SW 1271 (cell line): ENCODE measurements at places on chromosomes 6 and 20.

DNA sequence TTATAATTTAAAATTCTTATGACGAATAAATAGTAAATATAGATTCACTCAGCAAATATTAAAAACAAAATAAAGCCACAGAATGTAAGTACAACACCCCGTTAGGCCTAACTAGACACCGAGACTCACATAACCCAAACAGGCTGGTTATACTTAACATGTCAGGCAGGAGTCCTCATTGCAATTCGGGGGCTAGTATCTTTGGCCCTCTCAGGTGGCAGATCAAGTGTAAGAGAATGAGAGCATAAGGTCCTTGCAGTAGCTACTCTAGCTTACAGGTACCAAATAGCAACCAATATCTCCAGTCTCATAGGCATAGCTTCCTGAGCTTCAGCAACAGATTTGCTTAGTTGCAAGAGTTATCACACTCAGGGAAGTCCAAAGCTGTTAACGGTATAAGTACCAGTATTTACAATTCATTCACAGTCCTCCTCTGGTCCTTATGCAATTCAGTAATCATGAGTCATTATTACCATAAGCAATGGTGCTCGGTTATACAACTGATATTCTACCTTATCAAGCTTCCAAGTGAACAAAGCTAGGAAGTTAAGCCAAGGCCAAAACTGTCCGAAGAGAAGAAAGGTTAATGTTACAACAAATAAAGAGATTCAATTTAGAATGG, 20.1 kb downstream of the REV3L start:
- DNase-seq: peak; percentile 63

DNA sequence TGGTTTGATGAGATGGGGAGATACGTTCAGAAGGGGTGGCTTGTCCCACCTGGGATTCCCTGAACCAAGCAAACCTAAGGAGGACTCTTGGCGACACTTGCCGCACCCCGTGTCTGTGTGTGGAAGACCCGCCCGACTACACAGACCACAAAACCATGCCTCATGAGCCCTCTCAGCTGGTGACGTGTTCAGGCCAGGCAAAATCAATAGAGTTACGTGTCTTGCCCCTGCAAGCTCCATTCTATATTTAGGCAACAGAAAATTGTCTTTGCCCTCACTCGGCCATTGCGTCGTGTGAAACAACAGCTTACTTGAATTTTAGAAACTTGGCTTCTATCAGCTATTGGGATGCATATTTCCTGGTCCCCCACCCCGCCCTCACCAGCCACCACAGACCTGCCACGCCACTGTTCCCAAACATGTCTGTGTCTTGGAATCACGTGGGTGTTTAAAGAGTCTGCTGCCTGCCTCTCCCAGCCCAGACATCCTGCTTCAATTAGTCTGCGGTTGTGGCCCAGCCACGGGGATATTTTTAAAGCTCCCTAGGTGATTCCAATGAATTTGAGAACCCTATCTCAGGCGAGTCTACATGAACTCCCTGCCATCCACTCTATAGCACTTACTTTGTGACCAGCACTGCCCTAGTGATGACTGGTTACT, 279.2 kb upstream of the EXOC2 start:
- no peak for DNase-seq

DNA sequence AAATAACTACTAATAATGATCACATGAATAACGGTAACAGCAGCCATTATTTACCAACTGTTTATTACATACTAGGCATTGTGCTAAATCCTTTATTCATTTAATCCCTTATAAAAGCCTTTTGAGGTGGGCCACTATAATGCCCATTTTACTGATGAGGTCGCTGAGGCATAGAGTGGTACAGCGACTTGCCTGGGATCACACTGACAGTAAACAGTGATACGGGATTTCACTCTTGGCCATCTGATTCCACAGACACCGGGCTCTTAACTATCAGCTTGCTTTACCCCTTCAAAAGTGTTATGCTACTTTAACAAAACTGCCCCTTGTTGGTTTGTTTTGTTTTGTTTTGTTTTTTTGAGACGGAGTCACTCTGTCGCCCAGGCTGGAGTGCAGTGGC, 2.2 kb upstream of the RAB22A start:
- DNase-seq: no peak

- DNase-seq: no peak
Measured at GRCh38 chr20:58852543-58853271, at the start of gene GNAS. Gene GNAS (plus strand): TSS chr20:58852716.

- DNase-seq: no peak
Measured at GRCh38 chr6:11270030-11271027, 37.9 kb upstream of the NEDD9 start.

DNA sequence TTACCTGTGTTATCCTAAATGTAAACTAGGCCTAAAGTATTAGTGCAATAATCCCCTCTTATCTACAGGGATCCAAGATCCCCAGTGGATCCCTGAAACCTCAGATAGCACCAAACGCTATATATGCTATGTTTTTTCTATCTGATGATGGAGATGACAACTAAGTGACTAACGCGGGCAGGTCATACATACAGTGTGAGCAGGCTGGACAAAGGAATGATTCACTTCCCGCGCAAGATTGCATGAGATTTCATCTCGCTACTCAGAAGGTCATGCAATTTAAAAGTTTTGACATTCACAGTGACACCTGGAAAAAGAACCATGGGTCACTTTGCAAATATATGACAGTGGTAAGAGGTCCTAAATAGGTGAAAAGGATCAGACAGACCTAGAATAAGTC, 875.9 kb downstream of the HACE1 start:
- DNase-seq: no peak

- no peak for DNase-seq
Measured at GRCh38 chr20:62567246-62568044, 74.9 kb upstream of the SLCO4A1 start.

DNA sequence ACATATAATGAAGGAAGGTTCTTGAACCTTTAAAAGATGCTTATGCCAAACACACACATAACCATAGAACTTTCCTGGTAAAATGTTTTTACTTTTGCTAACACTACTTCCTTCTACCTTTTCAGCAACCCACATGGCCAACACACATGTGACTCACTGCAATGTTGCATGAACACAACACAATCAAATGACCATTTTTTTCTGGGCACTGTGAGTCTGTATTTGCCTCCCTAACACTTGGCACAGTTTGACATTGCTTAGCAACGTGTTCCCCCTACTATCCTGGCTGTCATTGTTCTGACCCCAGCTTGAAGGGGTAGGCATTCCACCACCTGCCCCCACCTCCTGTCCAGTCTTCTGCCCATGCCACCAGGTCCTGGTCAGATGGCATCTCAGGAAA, 204.8 kb upstream of the PRND start:
- no peak for DNase-seq

- no peak for DNase-seq
Measured at GRCh38 chr20:61310954-61311353, 58.9 kb downstream of the CDH4 start.

DNA sequence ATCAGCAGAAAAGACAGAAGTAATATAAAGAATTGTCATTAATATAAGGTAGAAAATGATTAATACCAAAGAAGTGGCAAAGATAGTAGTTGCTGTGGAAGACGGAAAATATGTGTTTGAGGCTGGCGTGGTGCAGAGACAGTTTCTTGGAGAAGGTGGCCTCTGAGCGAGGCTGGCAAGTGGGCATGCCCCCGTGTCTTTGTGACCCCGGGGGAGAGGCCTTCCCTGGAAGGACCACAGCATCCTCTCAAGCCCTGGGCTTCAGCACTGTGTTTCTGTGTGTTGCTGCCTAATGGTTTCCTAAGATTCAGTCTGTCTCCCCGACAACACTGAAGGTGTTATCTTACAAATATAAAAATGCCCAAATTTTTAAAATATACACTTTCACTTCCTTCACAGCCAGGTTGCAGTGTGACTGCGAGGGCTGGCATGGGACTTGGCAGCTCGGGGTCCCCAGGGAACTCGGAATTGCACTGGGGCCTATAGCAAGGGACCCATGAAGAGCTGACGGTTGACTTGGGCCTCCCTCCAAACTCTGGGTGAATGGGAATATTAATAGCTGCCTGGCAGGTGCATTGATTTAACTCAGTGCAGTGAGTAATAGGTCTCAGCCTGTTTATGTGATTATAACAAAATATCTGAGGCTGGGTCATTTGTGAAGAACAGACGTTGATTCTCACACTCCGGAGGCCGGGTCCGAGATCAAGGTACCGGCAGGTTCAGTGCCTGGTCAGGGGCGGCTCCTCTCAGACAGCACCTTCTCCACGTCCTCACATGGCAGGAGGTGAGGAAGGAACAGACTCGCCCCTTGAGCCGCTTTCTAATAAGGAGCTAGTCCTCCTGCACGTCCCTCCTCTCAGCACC, 47.4 kb upstream of the AFDN start:
- DNase-seq: no peak

GRCh38 chr20:986733-987355, 15.3 kb downstream of the RSPO4 start:
- no peak for DNase-seq

DNA sequence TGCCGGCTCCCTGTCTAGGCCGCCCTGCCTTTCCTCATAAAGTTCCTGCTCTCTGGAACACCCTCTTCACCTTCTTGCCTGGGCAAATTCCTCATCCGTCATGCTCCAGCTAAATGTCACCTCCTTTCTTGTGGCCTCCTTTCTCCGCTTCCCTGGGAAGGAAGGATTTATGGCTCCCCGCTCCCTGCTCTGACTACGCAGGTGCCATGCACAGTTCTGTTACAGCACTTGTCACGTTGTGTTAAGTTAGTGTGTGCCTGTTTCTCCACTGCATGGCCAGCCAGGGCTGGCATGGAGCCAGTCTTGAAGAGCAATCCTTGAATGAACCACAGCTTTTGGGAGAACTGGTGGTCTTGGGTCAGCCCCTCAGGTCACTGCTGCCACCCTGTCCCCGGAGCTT, 61.7 kb downstream of the CD40 start:
- no peak for DNase-seq

DNA sequence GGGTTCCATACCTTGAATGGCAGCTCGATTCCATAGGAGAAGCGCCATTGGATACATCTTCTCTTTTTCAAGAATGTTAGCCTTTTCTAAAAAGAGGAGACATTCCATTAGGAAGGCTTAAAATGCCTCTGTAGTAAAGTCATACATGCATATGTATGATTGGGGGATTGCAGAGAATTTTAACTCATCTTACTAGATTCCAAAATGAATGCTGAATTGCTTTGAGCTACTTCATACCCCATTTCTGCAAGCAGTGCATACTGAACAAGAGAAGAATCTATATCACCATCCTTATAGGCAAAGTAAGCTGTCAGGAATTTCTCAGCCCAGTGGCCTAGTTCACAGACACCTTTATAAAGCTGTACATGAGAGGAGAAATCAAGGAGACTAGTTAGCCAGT, 80.3 kb downstream of the NDUFAF5 start:
- DNase-seq: no peak

DNA sequence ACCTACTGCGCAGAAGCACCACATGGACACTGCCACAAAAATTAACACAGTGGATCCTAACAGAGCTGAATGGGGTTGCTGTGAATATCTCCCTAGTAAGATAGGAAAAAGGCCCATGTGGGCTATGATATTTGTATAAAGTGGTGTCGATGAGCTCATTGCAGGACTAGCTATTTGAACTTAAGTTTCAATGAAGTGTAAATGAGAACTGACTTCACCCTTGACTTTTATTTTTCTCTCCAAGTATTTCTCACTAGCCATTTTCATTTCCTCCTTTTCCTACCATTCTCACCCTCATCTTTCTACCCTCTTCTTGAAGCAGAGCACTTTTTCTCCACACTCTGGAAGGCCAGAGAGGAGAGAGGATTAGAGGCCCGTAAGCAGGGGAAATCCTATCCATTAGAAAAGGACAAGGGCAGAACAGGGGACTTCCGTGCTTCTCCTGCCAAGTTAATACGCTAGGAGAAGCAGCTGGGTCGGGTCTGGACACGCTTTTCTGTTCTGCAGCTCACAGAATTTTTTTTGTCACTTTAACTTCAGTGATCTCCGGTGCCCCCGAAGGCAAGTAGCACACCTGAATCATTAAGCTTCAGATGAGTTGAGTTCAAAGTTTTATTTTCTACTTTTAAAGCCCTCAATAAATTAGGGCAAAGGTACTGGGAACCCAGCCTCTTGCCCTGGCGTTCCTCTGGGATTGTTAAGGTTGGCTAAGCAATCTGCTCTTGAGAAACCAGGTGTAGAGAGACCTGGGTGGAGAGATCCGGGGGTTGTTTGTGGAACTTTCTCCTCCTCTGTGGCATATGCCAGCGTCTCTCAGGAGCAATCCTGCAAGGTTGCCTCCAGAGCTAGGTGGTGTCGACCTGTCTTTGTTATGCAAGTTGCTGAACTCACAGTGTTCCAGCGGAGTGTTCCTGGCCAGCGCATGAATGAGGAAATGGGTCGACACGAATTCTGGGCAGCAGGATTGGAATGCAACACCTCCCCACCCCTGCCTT, 56.2 kb upstream of the ARID1B start:
- no peak for DNase-seq

GRCh38 chr6:80541181-80541580, 434.7 kb downstream of the BCKDHB start:
- DNase-seq: no peak

- no peak for DNase-seq
Measured at GRCh38 chr6:36938536-36938935, 16.0 kb upstream of the PI16 start.

- no peak for DNase-seq
Measured at GRCh38 chr6:106745824-106746582, 116.6 kb downstream of the QRSL1 start.

- no peak for DNase-seq
Measured at GRCh38 chr6:108727966-108728730, 120.1 kb upstream of the ARMC2 start.

GRCh38 chr20:60474385-60474910, 516.2 kb downstream of the CDH26 start:
- DNase-seq: no peak

- no peak for DNase-seq
Measured at GRCh38 chr6:22112461-22112860, 184.4 kb downstream of the PRL start.

GRCh38 chr6:25165177-25165576, 114.0 kb upstream of the CARMIL1 start:
- DNase-seq: no peak

DNA sequence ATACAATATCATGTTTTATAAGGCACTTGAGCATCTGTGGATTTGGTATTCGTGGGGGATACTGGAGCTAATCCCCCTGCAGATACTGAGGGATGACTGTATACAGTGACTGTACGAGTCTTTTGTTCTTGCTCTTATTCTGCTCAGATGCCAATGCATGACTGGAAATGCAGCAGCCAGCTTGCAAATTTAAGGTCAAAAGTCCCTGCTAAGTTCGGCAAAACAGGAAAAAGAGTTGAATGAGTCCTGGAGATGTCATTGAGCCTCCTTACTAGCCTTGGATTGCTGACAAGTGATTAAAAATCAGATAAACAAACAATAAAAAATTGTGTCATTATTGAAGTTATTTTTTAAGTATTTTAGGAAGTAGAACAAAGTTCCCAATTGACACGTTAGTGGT, 599.3 kb upstream of the IMPG1 start:
- no peak for DNase-seq

- DNase-seq: no peak
Measured at GRCh38 chr6:150198532-150198931, 55.7 kb downstream of the PPP1R14C start.
